Fibroblast of skin of right biceps (primary cell): ENCODE measurements at places on chromosomes 5 and 9.

- DNase-seq: peak; percentile 1
Observed at GRCh38 chr9:85978496-85978895, 37.5 kb downstream of the NAA35 start.

DNA sequence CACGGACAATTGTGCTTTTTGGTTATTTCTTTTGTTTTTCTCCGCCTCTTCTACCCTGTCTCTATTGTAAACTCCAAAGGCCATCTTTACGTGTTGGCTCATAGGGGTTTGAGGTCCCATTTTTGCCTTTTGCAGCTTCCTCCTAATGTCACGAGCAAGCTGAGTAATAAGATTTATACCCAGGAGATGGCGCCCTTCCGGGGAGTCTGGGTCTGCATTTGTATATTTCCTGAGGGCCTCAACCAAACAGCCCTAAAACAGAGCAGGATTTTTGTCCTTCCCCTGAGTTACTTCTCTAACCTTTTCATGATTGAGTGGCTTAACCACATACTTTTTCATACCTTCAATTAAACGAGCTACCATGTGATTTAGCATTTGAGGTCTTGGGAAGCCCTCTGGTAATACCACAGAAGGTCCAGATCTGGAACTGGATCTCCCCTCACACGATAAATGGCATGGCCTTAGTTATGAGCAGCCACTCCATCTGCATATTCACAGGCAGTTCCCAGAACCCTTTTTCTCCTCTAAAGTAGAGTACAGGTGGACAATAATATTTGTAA is 11.2 kb upstream of the CFAP95 start:
- peak; percentile 24 for DNase-seq

GRCh38 chr9:15353892-15354291 is 46.9 kb upstream of the TTC39B start:
- no peak for DNase-seq

DNA sequence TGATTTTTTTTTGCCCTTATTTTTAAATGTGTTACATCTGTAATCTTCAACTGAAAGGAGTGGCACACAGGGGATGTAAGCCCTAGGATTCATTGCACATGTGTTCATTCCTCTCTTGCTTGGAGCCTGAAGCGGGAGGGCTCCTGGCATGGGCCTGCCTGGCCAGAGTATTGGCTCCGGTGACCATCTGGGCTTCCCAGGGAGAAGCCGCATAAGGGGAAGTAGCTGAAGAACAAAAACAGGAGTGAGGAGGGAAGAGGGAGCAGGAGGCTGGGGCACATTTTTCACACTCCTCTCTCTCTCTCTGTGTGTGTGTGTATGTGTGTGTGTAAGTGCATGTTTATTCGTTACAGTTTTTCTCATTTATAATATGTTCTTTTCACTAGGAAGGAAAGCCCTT is 269.9 kb downstream of the PRR16 start:
- peak; percentile 2 for DNase-seq

GRCh38 chr9:114968671-114969070 is 38.3 kb upstream of the TNFSF8 start:
- DNase-seq: peak; percentile 80

DNA sequence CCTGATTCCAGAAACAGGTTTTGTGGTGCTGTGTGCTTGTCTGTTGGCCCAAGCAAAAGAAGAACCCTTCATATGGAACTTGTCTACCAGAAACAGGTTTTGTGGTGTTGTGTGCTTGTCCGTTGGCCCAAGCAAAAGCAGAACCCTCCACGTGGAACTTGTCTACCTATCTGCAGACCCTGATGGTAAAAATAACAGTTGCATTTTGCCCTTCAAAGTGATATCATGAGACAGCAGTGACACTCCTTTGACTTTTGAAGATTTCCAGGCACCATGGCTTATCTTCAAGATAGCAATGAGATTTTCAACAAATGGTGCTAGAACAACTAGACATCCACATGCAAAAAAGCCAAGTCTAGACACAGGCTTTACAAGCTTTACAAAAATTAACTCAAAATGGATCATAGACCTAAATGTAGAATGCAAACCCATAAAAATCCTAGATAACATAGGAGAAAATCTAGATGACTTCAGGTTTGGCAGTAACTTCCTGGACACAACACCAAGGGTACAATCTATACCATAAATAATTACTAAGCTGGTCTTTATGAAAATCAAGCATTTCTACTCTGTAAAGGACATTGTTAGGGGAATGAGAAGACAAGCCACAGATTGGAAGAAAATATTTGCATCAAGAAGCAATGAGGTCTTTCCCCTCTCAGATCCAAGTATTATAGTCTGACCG is 16.8 kb downstream of the MACROH2A1 start:
- DNase-seq: no peak

- DNase-seq: no peak
Observed at GRCh38 chr9:69089491-69089890, 53.9 kb downstream of the FXN start.

DNA sequence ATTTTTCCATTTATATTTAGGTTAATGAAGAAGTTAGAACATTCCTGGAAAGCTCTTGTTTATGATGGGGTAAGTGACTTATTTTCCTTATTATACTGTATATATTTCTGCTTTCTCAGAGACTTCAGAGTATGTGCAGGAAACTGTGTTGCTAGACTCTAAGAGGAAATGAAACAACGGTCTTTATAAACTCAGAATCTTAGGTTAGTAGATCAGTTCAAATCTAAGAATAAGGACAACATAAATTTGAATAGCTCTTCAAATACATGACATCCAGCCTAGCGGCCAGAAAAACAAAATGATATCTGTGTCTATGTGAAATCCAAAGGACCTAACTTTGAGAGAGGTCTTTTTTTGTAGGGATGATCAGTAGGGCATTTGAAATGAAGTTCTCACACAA is 94.3 kb downstream of the PRKACG start:
- DNase-seq: no peak

- no peak for DNase-seq
Observed at GRCh38 chr9:107838766-107839165, 349.2 kb upstream of the KLF4 start.

GRCh38 chr9:29769019-29769418 is 2195.7 kb upstream of the C9orf72 start:
- no peak for DNase-seq

DNA sequence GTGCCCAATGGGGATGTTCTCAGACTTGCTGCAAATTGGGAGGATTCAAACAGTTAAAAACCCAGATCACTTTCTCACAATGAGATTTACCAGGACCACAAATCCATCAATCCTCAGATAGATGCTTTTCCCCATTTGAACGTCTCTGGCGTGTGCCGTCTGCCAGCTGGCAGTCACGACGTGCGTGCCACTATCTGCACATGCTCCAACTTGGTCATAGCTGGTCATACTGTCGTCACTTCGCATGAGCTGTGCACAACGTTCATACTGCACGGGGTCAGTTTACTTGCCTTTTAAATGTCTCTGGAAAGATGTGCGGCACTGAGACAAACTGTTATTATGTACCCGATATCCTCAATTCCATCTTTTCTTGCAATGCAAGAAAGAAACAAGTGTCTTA is 118.3 kb upstream of the RAPGEF1 start:
- DNase-seq: no peak

GRCh38 chr5:74596927-74597326 is 43.6 kb downstream of the ENC1 start:
- no peak for DNase-seq

GRCh38 chr9:121840838-121841760 is 189.7 kb downstream of the DAB2IP start:
- no peak for DNase-seq

GRCh38 chr5:37954561-37954960 is 114.7 kb upstream of the GDNF start:
- DNase-seq: no peak

- DNase-seq: no peak
Observed at GRCh38 chr5:1251678-1252580, 26.7 kb downstream of the SLC6A18 start.

GRCh38 chr5:129899454-129899853 is 4.8 kb upstream of the CHSY3 start:
- peak; percentile 39 for DNase-seq

- DNase-seq: peak; percentile 17
Observed at GRCh38 chr5:90968319-90968718, 409.7 kb downstream of the ADGRV1 start.

DNA sequence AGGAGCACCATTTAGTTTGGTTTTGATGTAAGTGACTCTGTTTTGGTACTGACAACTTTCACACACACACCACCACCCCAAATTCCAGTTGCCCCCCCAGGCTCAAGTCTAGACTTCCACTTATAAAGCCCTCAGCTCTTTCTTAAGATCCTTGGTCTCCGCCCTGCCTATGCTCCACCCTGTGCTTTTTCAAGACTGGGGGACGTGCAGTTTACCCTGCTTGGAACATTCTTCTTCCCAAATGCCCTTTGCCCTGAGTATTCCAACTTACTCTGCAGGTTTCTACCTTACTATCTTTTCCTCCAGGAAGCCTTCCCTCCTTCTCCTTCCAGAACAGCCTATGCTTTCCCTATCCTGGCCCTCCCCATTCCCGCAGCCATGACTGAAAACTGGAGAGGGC is 1.5 kb upstream of the TRIM14 start:
- no peak for DNase-seq

DNA sequence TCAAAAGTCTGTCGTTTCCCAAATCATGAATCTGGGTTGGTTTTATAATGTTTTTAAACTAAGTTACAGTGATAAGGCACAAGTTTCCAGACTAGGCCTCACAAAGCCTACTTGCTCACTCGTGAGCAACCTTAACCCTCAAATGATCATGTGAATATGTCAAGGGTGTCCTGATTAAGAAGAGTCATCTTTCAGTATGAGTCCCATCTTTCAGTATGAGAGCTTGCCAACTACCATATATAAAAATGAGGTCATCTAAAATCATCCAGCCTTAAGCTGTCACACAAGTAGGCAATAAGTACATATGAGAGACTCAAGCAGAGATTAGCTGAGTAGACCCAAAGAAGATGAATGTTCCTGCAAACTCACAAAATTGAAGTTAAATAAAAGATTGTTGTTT is 668.4 kb upstream of the FAM174A start:
- no peak for DNase-seq

DNA sequence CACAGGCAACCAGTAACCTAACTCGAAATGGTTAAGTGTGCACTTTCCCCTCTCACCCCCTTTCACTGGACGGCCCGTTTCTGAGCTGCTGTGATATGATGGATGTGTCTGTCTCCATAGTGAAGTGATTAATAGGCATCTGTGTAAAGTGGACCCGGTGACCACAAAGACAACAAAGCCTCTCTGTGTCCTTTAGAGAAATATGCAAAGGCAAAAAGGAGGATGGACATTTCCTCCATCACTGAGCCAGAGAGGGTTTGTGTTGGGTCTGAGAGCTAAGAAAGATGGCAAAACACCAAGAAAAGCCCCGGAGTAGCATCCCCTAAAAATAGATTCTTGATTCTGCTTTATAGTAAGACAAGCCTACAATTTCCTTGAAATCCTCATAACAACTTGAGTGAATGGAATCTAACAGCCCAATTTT is 120.6 kb downstream of the SEMA6A start:
- DNase-seq: no peak

GRCh38 chr5:160263326-160263855 is 34.1 kb downstream of the FABP6 start:
- DNase-seq: no peak

- DNase-seq: no peak
Observed at GRCh38 chr9:135956802-135957174, 4.4 kb downstream of the UBAC1 start.

DNA sequence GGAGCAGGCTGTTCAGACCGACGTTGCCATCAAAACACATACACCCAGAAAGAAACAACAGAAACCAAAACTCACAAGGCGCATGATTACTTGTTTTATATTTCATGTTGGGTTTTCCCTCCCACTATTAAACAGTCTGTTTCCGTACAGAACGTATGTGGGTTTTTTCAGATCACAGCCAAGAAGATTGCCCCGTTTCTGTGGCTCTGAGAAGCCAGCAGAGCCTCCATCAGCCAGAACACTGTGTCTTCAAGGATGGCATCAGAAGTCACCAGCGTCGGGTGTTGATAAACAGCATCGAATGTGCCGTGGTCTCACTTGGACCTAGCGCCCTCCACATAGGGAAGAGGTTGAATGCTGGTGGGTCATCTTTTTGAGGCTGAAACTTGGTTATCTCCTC is 42.8 kb downstream of the FAM78A start:
- DNase-seq: no peak

GRCh38 chr5:56207537-56207936 is 25.6 kb downstream of the ANKRD55 start:
- DNase-seq: no peak

DNA sequence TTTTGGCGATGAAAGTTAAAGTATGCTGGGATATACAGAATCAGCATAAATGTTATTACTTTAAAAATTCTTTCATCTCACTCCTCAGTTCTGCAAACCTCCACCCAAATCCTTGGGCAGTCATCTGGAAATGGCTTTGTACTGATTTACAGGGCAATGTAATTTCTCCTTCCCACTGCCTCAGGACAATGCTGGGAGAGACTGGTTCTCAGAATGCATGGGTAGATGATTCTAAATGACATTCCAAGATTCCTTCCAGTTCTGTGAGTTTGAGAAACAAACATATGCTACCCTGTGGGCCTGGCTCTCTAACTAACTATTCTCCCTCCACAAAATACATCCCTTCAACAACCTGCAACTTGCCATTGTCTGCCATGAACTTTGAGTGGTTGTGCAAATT is 7.5 kb upstream of the PSAT1 start:
- no peak for DNase-seq

DNA sequence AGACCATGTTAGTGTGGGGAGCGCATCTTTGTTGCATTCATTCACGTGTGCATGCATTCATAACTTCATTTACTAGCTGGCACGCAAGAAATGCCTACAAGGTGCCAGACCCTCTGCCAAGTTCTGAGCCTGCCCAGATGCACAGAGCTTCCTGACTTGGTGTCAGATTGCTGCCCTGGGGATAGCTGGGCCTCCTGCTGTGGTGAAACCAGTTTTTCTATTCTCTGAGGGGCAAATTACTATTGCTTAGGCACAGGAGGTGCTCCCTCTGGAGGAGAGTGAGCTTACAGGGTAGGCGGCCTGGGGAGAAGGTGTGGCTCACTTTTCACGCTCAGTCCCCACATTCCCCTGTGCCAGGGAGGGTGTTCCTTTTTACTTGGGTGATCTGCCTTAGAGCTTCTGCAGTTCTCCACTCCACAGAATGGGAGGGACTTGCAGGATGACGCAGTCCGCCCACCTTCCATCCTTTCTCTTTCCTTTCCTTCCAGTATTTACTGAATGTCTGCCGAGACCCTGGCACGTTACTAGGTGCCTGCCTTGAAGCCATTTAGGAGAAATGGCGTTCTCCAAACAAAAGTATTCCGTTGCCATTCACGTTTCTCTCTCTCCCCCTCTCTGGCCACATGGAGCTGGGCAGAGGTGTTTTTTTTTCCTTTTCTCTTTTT is 27.9 kb upstream of the CTNNA1 start:
- peak; percentile 33 for DNase-seq

DNA sequence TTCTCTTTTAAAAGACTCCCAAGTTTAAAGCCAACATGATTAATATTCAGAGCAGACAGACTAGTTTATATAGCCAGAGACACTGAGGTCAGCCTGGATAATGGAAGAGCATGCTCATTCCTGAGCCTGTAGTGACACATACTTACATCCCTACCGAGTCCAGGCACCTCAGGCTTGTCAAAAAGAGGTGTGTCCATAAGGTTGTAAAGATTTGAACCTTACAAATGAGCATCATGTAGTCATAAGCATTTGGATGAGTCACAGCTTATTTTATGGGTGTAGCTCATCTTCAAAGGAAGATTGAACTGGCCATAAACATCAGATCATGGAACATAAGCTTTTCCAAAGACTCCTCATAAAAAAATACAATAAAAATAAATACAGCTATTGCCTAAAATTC is 333.5 kb downstream of the EFNA5 start:
- peak; percentile 10 for DNase-seq
